ENCODE measurements at places on chromosomes 6 and 20.

- H3K4me1 ChIP-seq: no peaks in the 10 kb centered on the region
- no peak overlapping the region for H3K4me3 ChIP-seq
- H3K27ac ChIP-seq: no peak overlapping the region
- H3K36me3 ChIP-seq: peaks cover 51% of the 10 kb centered on the region
- H3K27me3 ChIP-seq: no peaks in the 10 kb centered on the region
These were observed 40.5 kb upstream of the MPC1 start for GRCh38 chr6:166423051-166423745.

- H3K27ac ChIP-seq: no peak overlapping the region
- H3K36me3 ChIP-seq: no peaks in the 10 kb centered on the region
- no peaks in the 10 kb centered on the region for H3K27me3 ChIP-seq
- no peak for DNase-seq
- H3K4me3 ChIP-seq: no peak overlapping the region
These were observed 477.7 kb downstream of the BTBD3 start for GRCh38 chr20:12395353-12395752.

DNA sequence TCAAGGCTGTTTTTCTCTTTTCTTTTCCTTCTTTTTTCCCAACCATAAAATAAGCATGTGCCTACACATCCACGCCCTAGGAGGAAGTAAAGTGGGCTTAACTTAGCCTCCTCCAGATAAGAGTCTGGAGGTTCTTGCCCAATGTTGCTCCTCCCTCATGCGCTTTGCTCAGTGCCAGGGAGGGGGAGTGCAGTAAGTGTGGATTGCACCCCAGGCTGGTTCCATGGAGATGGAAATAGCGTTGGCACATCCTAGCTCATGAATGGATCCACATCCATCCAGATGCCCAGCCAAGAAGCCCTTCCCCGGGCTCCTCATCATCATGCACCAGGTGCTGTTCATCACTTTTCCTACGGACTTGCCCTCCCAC, 58.2 kb downstream of the NEDD9 start:
- no peaks in the 10 kb centered on the region for H3K27me3 ChIP-seq
- no peak overlapping the region for H3K4me3 ChIP-seq
- H3K36me3 ChIP-seq: no peaks in the 10 kb centered on the region
- no peak for DNase-seq
- H3K4me1 ChIP-seq: no peaks in the 10 kb centered on the region

- H3K36me3 ChIP-seq: no peaks in the 10 kb centered on the region
- no peak overlapping the region for H3K27ac ChIP-seq
- no peaks in the 10 kb centered on the region for H3K4me1 ChIP-seq
- DNase-seq: no peak
These were observed 261.7 kb upstream of the NOX3 start for GRCh38 chr6:155717374-155717773.

GRCh38 chr6:39777661-39778060, 14.5 kb upstream of the DAAM2 start:
- H3K27ac ChIP-seq: no peak overlapping the region
- no peaks in the 10 kb centered on the region for H3K36me3 ChIP-seq
- no peaks in the 10 kb centered on the region for H3K27me3 ChIP-seq
- no peak for DNase-seq

GRCh38 chr20:62831854-62832211, 15.0 kb downstream of the COL9A3 start:
- H3K4me3 ChIP-seq: no peak overlapping the region
- DNase-seq: no peak
- no peaks in the 10 kb centered on the region for H3K27me3 ChIP-seq
- no peaks in the 10 kb centered on the region for H3K36me3 ChIP-seq
- H3K27ac ChIP-seq: no peak overlapping the region

Data from IMR-90 (cell line).